ENCODE measurements at places on chromosomes 3 and 15.

DNA sequence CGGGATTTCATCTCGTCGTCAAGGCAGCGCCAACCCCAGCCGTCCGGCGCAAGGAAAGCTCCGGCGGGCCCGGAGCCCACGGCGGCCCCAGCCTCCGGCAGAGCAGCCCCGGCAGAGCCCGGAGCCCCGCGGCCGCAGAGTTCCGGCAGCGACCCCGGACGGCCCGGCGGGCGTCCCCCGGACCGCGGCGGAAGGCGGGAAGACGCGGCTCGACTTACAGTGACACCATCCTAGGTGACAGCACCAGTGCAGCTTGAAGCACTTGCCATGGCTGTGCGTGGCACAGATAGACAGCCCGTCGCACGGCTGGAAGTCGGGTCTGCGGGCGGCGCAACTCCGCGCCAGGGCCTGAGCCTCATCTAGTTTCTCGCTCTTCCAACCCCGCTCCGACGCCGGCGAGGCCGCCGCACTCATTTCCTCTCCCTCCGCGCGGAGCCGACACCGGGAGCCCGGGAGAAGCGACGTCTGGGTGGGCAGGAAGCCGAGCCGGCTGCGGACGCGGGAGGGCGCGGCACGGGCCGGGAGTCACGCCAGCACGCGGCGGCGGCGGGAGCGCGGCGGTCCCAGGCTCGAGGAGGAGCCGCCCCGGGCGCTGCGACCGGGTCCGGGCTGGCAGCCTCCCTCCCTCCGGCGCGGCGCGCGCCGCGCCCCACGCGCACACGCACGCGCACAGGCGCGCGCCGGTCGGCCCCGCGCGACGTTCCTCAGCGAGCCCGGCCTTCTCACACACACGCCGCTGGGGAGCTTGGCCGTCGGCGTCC, at the start of gene C3orf70:
C3orf70 (minus strand) TSS at position 651 of the 761 bp plus-strand sequence; CDS start at position 414, 237 bp downstream.
- DNase-seq, result no peak

GRCh38 chr3:10344147-10344943, 23.4 kb upstream of the SEC13 start:
- DNase-seq, result peak; percentile 17

GRCh38 chr3:44561076-44561475, 6.1 kb downstream of the ZKSCAN7 start:
- DNase-seq, result no peak

DNA sequence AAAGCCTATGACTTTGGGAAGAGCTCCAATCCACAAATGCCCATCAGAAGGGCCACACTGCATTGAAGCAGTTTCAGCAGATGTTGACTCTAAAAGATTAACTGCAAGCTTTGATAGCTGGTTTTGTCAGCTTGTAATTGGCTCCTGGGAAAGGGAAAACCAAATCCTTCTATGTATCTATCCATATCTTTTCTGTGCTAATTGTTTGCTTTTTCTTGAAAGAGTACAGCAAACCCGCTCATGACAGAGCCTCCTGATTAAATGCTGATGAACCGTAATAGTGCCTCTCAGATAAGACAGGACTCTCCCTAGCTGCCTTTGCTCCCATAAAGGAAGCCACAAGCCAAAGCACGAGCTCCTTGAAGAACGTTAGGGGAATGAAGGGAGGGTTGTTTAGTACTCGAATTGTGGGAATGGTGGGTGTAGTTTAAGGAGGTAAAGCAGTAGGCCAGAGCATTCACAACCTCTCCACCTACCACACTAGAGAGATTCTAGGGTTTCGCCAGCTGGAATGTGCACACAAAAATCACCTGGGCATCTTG, 33.6 kb upstream of the LRIG1 start:
- DNase-seq, result no peak

GRCh38 chr15:99582508-99582960, 16.8 kb downstream of the MEF2A start:
- no peak for DNase-seq

DNA sequence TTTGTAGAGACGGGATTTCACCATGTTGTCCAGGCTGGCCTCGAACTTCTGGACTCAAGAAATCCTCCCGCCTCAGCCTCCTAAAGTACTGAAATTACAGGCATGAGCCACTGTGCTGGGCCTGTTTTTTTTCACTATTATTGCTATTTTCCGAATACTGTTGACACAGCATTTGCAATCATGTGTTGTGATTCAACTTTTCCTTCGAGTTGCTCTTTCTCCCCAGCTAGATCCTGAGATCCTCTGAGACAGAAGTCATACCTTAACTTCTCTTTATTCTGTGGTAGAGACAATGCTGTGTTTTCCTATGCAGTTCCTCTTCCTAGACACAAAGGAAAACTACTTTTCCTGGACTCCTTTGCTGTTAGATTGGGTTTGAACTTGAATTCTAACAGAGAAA, 46.4 kb upstream of the USP3 start:
- no peak for DNase-seq

Data from stimulated activated CD8-positive, alpha-beta memory T cell treated with anti-CD3 and anti-CD28 coated beads, Interleukin-7, amount 100 ng/mL, for 1 hour (primary cell).